ENCODE measurements at places on chromosomes 3 and 15.

DNA sequence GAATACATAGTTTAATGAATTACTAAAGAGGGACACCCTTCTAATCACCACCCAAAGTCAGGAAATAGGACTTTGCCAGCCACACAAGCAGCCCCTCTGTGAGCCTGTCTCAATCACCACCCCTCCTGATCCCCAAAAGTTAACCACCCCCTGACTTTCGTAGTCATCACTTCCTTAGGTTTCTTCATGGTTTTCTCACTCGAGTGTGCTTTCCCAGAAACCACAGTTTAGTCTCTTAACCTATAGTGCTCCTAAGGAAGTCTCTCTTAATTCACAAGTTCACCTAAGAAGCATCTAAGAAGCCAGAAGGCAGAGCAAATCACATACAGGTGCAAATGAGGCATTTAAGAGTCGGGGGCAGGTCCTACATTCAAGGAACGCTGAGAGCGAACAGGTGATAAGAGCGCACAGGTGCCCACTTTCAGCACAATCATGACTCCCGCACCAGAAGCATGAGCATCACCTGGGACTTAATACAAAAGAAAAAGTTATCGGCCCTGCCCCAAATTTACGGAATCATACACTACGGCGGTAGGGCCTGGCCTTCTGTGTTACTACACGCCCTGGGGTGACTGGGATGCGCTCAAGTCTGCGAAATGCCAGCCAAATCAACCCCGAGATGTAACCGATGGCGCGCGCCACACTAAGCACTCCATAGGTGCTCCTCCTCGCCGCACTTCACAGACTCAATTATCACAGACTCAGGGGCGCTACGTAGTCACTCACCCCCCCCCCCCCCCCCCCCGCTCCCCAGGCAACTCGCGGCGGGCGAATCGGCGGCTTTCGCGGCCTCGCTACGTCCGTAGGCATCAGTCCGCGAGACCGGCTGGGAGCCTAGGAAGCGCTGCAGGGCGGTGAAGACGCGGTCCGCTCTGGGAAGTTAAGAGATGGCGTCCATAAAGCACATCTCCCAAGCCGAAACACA is 815 bp downstream of the ULK4 start:
- DNase-seq, result peak; percentile 9

DNA sequence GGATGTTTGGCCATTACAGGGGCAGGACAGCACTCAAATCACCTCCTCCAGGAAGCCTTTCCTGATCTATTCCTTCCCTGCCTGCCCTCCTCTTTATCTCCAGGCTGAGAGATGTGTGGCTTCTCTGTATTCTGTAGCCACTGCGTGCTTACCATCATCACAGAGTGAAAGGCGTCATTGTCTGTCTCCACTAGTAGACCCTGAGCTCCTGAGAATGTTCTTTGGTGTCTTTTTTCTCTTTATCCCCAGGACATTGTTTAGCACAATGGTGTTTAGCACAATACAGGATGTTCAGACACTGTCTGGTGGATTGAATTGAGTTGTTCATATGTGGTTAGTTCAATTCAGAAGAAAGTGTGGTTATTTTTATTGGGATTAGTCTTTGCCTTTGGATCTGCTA is 26.2 kb upstream of the LARS2 start:
- DNase-seq, result no peak

- no peak for DNase-seq
Observed at GRCh38 chr3:16200411-16200810, 25.9 kb downstream of the GALNT15 start.

DNA sequence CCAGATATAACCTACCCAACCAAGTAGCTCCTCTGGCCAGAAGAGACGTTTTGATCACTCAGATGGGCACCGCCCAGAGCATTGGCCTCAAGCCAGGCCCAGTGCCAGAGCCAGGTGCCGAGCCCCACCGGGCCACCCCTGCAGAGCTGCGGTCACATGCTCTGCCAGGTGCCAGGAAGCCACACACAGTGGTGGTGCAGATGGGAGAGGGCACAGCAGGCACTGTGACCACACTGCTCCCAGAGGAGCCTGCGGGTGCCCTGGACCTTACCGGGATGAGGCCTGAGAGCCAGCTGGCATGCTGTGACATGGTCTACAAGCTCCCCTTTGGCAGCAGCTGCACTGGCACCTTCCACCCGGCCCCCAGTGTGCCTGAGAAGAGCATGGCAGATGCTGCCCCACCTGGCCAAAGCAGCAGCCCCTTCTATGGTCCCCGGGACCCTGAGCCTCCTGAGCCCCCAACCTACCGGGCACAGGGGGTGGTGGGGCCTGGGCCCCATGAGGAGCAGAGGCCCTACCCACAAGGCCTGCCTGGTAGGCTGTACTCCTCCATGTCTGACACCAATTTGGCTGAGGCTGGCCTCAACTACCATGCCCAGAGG is 19.1 kb upstream of the APEH start:
- DNase-seq, result no peak

DNA sequence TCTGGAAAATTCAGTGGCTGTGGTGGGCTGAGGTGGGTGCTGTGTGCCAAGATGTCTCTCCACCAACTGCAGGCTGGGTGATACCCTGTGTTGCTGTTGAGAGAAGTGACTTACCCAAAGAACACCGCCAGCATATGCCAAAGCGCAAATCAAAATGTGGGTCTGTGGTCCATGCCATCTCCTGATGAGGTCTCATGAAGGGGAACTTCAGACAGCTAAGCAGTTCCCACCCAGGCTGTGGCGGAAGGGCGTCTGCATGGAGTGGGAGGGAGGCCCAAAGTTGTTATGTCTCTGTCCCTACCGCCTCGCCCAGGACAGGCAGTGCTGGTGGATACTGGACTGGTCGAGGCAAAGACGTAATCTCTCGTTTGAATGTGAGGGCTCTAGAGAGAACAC is 70.9 kb upstream of the PLXNA1 start:
- DNase-seq, result no peak

DNA sequence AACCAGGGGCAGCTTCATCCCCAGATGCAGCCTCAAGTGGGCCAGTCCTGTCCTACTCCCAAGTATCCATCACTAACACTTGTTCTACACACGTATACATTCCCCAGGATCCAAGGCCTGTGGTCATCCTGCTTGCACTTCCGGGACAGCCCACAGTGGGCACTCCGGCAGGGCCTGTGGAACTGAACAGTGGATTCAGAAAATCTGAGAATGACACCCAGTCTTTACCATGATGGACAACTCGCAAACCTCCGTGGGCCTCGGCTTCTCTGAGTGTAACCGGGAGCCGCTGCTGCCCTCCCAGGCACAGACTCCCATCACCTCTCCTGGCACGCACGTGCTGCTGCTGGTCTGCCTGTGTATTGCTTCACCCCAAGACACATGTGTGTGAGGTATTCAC is 59.6 kb downstream of the ATP10A start:
- no peak for DNase-seq

- no peak for DNase-seq
Observed at GRCh38 chr15:96421178-96421601, 90.7 kb downstream of the NR2F2 start.

DNA sequence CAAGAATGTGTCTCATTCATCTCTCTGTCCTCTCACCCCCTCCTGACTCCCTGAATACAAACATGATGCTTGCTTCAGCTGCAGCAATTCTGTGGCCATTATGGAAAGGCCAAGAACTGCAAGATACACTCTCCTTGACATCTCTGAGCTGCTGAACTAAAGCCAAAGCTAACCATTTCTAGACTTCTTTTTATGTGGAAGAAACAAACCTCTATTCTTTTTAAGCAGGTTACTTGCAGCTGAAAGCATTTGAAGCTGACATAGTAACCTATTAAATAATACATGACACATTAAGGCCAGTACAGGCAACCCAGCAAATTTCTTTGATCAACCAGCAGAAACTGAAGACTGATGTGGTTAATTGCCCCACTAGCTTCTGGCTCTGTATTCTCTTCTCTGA is 17.5 kb downstream of the FHIT start:
- no peak for DNase-seq

- no peak for DNase-seq
Observed at GRCh38 chr15:65712415-65712814, 79.7 kb downstream of the DENND4A start.

- no peak for DNase-seq
Observed at GRCh38 chr3:43497422-43497821, 124.4 kb downstream of the ANO10 start.

- no peak for DNase-seq
Observed at GRCh38 chr3:122739172-122739571, 54.5 kb downstream of the HSPBAP1 start.

DNA sequence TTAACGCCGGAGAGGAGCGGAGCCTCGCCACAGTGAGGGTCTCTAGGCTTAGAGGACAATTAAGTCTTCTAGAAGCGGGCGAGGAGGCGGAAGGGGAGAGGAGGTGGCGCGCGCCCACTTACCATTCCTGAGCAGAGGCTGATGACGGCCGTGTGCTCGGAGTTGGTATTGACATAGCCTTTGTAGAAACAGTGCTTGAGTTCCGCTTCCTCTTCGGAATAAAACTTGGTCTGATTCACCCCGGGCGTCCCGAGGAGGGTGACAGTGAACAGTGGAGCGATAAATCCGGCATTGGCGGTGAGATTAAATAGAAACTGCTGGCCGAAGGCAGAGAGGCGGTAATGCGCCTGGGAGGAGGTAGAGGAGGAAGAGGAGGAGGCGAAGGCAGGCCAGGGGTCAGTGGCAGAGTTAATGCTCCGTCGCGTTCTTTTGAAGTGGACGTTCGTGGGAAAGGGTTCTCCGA is 1.3 kb downstream of the ADAMTS9 start:
- DNase-seq, result no peak

DNA sequence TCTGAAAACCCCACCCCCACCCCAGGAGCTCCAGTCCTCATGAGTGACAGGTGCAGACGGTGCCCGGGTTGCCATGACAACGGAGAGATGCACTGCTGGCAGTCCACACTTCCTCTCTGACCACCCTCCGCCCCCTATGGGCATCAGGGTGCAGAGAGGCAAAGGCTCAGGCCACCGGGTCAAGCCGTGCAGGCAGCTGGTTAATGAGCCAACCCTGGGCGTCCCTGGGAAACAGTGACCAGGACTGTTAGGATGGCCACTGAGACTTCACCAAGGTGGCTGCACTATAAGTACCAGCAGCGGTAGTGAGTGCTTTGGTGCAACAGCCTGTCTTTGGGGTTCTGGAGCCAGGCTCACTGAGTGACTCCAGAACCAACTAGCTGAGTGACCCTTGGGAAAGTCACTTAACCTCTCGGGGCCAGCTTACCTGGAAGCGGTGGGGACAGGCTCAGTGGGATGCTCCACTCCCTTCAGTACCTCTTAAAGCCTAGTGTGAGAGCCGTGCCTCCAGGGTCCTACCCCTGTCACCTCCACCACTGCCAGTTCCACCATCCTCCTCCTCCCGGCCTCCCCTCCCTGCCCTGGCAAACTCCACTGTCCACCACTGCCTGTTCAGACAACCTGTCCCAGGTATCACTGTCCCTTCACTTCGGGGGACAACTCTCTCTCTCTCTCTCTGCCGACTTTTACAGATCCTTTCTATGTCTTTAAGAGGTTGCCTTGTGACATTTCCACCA is 121.0 kb upstream of the PRR20G start:
- no peak for DNase-seq

DNA sequence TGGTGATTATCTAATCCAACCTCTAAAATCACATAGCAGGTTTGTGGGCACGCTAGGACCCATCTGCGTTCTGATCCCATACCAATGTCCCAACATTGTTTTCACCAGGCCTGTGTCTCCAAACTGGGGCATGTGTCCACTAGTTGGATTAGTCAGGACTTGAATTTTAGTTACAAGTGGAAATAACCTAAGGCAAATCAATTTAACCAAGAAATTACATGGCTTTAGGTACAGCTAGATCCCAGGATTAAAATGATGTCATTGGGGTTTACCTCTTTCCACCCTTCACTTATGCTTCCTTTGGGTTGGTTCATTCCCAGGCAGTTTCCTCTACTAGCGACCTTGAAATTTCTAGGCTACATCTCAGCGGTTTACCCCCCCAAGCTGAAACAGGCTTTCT is 47.2 kb upstream of the PXYLP1 start:
- no peak for DNase-seq

DNA sequence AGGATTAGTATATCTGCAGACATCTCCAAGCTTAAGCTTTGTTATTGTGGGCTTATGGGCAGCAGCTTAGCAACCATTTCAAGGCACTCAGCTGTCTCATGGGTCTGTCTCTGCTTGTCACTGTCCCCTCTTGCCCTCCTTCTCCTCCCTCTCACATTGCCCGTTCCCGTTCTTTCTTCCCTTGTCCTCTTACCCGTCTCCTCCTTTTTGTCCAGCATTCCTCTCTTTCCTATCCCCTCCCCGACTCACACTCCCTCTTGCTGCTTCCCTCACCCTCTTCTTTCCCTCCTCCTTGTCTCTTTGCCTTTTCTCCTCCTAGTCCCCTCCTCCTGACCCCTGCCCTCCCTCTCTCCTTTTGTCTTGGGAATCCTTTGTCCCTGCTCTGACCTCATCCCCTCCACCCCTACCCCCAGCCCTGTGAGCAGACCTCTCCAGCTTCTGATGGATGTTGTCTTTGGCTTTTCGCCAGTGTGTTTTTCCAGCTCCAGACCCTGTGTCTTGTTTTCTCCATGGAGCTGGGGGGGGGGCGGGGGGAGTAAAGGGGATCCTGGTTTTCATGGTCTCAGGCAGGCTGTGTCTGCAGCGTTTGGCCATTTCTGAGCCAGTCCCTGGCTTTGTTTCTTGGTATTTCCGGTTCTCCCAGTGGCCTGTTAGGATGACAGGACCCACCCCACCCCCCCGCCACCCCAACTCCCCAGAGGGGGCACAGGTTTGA is 47.9 kb upstream of the TRAK1 start:
- DNase-seq, result no peak

GRCh38 chr3:39423436-39423970 is 17.0 kb downstream of the RPSA start:
- no peak for DNase-seq

- DNase-seq, result no peak
Observed at GRCh38 chr15:101283931-101284330, 6.6 kb upstream of the SELENOS start.

GRCh38 chr3:25427155-25427554 is 908 bp upstream of the RARB start:
- DNase-seq, result no peak

DNA sequence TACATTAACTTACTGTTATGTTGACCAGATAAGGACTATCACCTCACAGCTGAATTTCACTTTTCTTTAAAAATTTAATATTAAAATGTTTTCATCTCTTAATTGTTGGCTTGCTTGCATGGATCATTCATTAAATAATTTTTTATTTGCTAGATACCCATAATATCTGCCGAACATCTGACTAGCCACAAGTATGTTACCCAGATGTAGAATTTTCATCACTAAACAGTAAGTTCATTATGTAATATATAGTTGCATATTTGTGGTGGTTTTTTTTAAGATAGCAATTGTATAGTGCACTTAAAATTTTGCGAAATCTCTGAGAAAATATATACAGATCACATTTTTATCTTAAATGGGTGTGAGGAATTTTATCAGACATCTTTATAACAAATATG is 190.4 kb downstream of the MBNL1 start:
- no peak for DNase-seq
